GM20000 (cell line): ENCODE measurements at places on chromosomes 5 and 9.
A peak's percentile ranks its signal among the peaks of the same experiment; 100 is the strongest.

GRCh38 chr5:173835131-173835530, 53.0 kb upstream of the CPEB4 start:
- DNase-seq, result no peak

GRCh38 chr5:123116757-123117156, 27.7 kb downstream of the PRDM6 start:
- DNase-seq, result no peak

DNA sequence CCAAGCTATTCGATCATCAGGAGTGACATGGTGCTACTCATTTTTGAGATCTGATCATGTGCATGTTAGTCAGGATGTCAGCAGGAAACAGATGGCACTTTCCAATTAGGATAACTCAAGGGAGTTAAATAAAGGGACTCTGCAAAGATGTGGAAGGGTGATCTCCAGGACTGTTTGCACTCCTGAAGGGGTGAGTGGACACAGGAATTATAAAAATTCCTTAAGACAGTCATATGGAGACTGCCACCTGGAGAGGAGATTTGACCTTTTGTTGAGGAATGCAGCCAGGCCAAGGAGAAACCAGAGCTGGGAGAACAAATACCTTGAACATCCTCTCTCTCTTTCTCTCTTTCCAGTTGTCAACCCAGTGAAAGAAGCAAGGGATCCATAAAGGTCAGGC, 189.1 kb downstream of the GABRG2 start:
- DNase-seq, result no peak

DNA sequence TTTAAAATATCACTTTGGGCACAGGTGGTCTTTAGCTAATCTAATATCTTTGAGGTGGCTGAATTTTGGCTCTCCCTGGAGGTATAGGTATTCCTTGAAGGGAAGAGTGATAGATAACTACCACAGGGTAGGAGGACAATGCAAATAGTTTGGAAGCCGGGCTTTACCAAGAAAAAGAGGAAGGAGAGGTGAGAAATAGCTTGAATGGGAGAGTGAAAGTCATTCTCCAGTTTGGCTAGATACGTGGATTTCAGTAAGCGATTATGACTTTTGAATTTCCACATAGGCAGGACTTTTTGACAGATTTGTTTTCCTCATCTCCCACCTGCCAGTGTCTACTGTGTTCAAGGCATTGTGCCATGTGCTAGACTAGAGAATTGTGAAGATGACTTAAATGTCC, 45.5 kb downstream of the RASA1 start:
- DNase-seq, result no peak

DNA sequence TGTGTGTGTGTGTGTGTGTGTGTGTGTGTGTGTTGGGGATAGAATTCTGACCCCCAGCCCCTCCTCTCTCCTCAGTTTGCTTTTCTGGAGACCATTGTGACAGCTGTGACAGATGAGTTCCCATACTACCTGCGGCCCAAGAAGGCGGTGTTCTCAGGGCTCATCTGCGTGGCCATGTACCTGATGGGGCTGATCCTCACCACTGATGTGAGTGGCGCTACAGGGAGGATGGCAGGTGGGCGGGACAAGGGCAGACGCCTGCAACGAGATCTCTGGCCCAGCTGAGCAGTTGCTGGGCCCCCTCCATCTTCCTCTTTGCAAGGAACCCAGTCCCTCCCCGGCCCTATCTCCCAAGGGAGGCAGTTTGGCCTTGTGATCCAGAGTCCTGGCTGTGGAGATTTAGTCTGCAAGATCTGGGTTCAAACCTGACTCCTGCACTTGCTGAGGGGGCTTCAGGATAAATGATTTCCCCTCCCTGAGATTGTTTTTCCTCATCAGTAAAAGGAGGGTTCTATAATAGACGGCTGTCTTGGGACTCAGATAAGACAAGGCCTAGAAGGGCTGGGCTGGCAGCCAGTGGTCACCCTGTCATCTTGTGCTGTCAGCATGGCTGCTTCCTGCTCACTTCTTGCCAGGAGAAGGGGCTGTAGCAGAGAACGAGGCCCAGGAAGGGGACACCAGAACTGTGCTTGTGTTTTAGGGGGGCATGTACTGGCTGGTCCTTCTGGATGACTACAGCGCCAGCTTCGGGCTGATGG, 14.1 kb downstream of the SLC6A7 start:
- no peak for DNase-seq

DNA sequence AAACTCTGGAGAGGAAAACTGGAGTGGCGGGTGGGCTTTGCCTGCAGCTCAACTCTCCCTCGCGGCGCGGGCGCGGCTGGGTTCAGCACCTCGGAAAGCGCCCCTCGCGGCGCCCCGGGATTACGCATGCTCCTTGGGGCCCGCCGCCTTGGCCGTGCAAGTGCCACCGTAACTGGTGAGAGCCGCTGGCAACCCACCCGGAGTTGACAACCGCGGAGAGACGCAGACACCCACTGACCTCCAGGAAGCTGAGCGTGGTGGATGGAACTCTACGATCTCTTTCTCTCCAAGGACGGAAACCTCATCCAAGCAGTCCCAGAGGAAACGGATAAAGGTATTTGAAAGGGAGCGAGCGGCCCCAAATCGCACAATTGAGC, 194 bp upstream of the RXFP3 start:
- peak; percentile 79 for DNase-seq

- no peak for DNase-seq
These were observed 145.3 kb downstream of the TTLL11 start for GRCh38 chr9:121947775-121948174.

DNA sequence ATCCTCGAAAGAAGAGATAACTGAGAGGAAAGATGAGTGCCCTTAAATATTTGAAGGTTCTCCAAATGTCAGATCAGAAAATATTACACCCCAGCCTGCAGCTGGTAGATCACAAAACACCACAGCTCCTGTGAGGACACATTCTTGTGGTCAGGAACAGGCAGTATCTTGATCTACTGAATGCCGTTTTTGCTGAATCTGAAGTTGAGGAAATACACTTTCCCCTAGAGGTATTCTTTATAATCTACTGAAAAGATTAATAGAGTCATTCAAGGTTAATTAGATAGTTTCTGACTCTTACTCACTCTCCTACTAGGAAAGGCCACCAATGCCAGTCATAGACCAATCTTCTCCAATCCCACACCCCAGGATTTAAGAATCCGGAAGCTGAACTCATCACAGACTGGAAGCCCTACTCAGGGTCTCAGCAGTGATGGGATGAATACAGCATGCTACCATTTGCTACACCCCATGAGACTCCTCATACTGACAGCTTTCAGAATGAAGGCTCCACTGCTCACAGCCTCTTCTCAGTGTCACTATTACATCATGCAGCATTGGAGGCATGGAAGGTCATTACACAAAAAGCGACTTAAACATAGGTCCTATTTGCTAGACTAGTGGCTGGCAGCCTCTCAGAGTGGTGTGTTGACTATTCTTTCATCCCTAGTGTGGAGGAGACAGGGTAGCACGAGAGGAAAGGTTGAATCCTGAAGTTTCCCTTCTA, 143.9 kb upstream of the SLC1A3 start:
- DNase-seq, result no peak

GRCh38 chr5:124419531-124419930, 326.9 kb downstream of the ZNF608 start:
- DNase-seq, result no peak

GRCh38 chr9:81562231-81563019, 126.9 kb downstream of the TLE1 start:
- no peak for DNase-seq

DNA sequence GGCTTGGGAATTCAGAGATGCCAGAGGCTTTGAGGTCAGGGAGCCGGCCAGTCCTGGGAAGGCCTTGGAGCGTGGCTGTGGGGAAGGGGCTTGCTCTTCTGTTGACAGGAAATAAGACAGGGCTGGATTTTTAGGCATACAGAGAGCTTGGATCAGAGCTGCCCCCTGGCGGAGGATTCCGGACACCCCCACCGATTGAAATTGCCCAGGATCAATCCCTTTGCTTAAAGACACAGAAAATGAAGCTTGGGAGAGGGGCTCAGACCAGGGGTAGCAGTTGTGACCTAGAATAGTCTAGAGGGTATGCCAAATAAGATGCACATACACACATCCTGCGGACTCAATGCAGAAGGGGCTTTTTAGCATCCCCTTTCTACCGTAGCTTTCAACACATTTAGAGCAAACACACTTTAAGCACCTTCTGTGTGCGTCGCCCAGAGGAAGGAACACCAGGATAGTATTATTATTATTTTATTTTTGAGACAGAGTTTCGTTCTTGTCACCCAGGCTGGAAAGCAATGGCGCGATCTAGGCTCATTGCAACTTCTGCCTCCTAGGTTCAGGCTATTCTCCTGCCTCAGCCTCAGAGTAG, 1.7 kb upstream of the NTMT1 start:
- peak; percentile 85 for DNase-seq

DNA sequence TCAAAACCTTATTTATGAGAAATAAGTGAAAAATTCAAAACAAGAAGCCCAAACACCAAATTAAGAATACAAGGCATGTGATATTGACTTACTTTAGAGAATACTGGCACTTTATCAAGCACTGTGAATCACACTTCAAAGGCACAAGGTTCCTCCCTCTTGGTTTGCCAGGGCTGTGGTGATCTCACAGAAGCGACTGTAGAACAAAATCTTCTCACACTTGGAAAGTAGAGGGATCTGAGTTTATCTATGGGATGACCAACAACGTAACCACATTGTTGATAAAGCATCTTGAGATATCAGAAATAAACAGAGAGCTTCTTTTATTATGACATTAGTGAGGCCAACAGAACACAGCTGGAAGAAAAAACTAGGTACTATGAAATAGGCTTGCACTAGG, 295.9 kb downstream of the NFIB start:
- DNase-seq, result no peak

GRCh38 chr9:86634501-86634900, 280.3 kb upstream of the TUT7 start:
- DNase-seq, result no peak

GRCh38 chr5:75610201-75610600, 1.1 kb upstream of the ANKDD1B start:
- DNase-seq, result no peak

GRCh38 chr9:83433846-83434245, 104.4 kb downstream of the FRMD3 start:
- no peak for DNase-seq

DNA sequence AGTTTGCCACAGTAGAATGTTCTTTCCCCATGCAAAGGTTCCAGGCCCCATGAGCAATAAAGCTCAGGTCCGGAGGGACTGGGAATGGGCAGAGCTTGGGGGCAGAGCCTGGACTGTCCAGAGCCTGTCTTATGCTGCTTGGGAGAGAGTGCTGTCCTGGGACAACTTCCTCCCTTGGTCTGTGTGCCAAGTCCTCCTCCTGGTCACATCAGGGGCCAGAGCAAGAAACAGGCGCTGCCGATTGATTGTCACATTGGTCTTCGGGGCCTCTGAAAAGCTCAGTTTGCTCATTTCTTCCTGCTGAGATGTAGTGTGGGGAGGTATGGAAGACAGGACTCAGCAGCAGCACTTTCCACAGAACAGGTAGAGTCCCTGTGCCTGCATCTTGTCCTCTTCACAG, 54.0 kb upstream of the FCN1 start:
- no peak for DNase-seq

DNA sequence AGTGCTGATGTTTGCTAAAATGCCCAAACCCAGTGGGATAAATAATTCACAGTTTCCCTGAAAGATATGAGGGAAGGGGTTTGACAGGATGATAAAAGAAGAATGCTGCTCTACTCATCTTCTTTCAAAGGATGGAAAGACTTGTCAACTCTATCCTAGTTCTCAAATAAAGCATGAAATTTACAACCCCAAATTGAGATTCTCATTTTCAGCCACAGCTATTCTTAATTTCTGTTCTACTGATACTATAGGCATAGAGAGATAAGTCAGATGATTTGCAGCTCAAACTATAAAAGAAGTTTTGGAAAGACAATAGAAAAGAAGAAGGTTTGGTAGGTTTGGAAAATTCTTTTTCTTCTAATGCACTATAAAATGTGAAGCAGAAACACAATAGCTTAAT, 542.6 kb downstream of the CSNK1G3 start:
- no peak for DNase-seq

DNA sequence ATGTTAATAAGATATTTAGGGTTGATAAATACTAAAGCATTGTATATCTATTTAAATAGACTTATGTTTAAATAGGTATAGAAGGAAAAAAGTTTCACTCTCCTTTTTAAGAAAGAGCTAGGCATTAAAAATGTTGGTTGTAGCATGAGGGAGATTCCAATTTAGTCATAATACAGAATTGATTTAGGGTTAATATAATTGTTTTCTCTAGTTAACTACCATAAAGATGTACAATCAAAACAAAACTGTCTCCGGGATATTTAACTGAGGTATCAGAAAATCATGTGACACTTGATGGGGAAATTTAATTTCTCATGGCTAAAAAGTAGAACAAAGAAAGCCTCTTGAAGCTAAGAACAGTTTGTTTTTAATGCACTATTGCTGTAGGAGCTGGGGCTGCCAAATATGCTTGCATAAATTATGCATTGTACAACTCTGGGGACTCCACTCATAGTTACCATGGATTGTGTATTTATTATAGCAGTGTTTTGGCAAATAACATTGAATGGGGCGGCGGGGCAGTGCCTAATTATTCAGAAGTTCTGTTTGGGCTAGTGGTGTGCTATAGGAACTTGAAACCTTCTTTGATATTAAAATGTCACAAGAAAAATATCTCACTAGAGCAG, 44.2 kb downstream of the SMC2 start:
- no peak for DNase-seq

DNA sequence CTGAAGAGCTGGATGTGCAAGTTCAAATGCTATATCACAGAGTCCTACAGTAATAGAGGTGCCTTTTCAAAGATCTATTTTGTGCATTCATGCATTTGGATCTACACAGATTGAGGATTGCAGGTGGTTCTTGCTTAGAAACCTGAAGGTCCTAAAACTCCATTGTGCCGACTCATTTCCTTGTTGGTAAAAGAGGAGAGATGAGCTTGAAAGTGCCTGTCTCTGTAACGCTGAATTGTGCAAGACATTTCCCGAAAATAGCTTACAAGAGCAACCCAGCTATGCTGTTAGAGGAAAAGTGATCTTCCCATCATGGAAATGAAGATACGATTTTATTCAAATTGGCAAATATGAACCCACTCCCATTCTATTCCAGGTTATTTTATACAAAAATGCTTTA, 110.7 kb upstream of the CXCL14 start:
- DNase-seq, result no peak

GRCh38 chr5:151078490-151079262, 2.2 kb downstream of the TNIP1 start:
- DNase-seq, result peak; percentile 83

DNA sequence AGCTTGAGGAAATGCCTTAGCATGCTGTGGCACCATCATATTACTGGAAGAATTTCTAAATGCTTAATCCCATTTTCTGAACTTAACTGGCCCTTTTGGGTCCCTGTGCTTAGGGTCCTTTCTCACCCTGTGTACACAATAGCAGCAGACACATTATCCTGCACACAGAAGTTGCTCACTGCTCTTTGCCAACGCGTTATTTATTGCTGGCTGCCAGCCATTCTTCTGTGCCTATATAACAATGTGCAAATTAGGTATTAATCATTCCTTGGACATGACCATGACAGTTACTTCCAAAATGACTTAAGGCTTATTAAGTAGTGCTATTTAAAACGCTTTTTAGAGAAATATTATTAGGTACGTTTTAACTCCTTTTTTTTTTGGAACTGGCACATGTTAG, 134.7 kb downstream of the FBN2 start:
- no peak for DNase-seq
